Effector memory CD4-positive, alpha-beta T cell (primary cell): ENCODE measurements at places on chromosomes 6 and 20.

DNA sequence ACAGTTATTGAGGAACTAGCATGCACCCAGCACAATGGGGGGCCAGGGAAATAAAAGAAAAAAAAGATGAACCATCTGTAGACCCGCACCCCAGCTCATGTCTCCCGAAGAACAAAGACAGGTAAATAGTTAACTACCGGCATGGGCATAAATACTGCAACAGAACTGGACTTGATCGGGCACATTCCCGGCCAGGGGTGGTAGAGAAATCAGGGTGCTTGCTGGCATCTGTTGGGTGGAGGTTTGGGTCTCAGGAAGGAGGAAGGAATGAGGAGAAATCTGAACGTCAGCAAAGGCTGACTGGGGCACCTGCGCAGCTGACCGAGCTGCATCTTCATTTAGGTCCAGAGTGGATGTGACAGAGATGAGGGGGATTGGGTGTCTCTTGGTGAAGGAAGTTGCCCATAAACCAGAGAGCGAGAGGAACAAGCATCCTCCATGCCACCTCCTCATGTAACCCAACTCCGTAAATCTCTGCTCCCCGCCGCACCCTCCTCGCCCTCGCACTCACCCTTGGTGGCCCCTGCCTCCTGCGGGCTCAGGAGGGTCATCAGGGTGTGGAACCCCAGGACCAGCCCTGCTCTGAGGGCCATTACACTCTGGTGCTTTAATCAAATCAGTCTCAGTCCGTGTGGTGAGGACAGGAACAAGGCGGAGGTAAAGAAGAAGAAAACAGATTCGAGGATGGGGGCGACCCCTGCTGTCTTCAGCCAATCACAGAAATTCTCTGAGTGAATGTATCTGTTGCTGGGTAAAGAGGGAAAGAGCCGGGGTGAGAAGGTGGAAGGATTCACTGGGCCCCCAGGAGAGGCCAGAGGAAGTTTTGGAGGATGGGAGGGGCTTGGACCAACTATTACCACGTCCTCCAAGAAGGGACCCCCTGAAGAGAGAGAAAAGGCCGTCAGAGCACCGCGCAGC is at the start of gene HLA-DOA:
TSS of gene HLA-DOA (minus strand) at position 648 of the 918 bp plus-strand sequence.
- DNase-seq = no peak

DNA sequence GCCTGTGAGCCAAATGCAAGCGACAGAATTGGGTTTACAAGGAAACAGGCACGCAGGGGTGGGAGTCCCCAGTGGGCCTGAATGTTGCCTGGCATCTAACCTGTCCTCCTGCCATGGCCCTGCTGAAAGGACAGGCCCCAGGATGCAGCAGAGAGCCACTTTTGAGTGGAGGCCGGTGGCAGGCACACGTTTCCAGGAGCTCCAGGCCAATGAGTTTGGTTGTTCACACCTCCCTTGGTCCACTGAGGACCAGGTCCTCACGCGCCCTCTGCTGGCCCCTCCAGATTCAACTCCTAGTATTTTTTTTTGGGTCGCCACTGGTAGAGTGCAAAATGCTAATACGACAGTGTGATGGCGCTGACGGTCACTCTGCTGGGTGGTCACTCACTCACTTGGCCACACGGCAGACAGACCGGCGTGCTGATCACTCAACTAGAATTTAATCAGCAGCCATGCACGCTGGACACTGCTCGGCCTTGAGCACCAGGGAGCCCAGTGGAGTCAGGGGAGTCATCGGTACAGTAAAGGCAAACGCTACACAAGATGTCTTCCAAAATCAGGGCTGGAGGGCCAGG is 81.7 kb upstream of the NFATC2 start:
- DNase-seq = peak; percentile 18

- DNase-seq = no peak
Observed at GRCh38 chr20:54190217-54190616, 16.4 kb upstream of the CYP24A1 start.

DNA sequence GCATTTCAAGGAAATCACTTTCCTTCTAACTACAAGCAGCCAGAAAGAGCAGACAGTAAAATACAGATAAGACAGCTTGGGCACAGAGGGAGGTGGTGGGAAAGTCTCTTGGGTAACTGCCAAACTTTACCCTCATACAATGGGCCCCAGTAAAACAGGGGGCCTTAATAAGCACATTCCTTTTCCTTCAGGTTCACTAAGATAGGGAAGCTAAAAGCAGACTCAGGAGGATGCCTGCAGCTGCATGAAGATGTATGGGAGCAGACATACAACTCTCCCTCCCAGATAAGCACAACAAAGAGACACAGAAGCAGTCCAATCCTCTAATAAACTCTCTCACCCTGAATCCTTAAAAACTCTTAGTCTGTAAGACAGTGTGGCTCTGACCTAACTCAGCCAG is 49.0 kb downstream of the SIM1 start:
- DNase-seq = no peak

GRCh38 chr20:41819436-41819835 is 201.3 kb upstream of the CHD6 start:
- no peak for DNase-seq

- no peak for DNase-seq
Observed at GRCh38 chr6:144811140-144811539, 526.0 kb downstream of the UTRN start.

- DNase-seq = no peak
Observed at GRCh38 chr6:114995526-114995925, 652.7 kb upstream of the HS3ST5 start.

GRCh38 chr6:134873500-134874388 is 76.2 kb downstream of the ALDH8A1 start:
- no peak for DNase-seq

- DNase-seq = no peak
Observed at GRCh38 chr6:132359886-132360285, 41.4 kb downstream of the MOXD1 start.

DNA sequence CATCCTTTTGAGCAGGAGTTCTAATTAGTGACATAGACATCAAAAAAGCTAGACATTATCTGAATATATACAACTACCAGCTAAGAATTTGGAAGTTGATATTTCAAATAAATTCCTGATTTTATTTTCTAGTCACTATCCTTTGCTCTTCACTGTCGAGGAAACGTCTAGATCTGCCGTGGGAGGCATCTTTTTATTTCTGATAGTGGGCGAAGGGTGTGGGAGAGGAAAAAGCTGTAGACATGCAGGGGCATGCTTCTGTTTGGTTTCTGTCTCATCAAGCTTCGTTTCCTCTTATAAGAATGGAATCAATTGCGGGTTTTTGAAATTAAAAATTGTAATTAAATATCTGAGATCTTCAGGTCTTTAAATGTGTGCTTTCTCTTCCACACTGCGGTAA is 16.2 kb upstream of the C6orf118 start:
- DNase-seq = no peak

DNA sequence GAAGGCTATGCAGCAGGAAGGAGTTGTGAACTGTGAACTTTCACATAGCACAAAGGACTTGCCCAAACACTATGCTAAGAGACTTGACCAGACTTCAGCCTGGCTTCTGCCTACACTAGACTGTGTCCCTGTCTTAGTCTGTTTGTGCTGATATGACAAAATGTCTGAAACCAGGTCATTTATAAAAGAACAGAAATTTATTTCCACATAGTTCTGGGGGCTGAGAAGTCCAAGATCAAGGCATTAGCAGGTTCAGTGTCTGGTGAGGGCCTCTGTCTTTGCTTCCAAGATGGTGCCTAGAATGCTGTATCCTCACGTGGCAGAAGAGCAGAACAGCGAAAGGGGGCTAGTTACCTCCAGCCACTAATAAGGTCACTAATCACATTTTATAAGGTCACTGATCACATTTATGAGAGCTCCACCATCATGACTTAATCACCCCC is 16.0 kb upstream of the MCM3 start:
- DNase-seq = no peak

DNA sequence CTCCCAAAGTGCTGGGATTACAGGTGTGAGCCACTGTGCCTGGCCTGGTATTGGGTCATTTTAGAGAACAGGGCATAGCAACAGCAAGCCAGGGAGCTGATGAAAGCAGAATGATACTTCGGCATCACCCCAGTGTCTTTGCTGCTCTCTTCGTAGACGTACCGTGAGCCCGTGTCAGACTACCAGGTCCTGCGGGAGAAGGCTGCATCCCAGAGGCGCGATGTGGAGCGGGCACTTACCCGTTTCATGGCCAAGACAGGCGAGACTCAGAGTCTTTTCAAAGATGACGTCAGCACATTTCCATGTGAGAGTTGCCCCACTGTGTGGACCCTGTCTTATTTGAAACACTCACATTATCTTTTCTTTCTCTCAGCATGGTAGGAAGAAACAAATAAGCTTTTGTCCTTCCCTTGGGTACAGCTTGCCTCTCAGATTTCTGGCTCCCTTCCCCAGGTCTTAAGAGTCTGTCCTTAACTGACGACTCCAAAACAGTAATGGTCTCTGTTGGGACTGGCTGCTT is 15.9 kb downstream of the TAF8 start:
- DNase-seq = no peak

- DNase-seq = peak; percentile 8
Observed at GRCh38 chr6:13687917-13688351, 23.7 kb downstream of the RANBP9 start.

GRCh38 chr6:115899730-115900282 is 160.9 kb downstream of the FRK start:
- no peak for DNase-seq

- no peak for DNase-seq
Observed at GRCh38 chr6:163897669-163898068, 483.2 kb downstream of the QKI start.

GRCh38 chr20:58744836-58745235 is 52.2 kb downstream of the NPEPL1 start:
- no peak for DNase-seq
